Occipital lobe (tissue), 3 donors: ENCODE measurements at places on chromosomes 2 and 18. TPM values are rescaled to one million over a fixed set of nuclear protein-coding genes. Genes with fewer than 3 reads are reported as not detected.

Gene MRPL33
- 39.1 TPM for total RNA-seq

Gene MIB1
- total RNA-seq = 99.2 TPM

Gene COL3A1
- 129 TPM for total RNA-seq

Gene IL36A
- total RNA-seq = not detected

Gene UGT1A8
- not detected for total RNA-seq

Gene TCF7L1
- total RNA-seq = 1.1 TPM

Gene STPG4
- 0.78 TPM for total RNA-seq

Gene SYT4
- 499 TPM for total RNA-seq

Gene REEP1
- total RNA-seq = 156 TPM

Gene NAT8
- not detected for total RNA-seq

Gene GPR39
- 5.0 TPM for total RNA-seq

Gene ST8SIA5
- 10.8 TPM for total RNA-seq

Gene GLI2
- total RNA-seq = 2.8 TPM

Gene NTSR2
- total RNA-seq = 0.31 TPM

Gene SLC4A5
- 2.2 TPM for total RNA-seq

Gene TMEM169
- 21.7 TPM for total RNA-seq

Gene INHBB
- 5.0 TPM for total RNA-seq

Gene ZAP70
- total RNA-seq = 1.1 TPM
